Small intestine (tissue), 16 donors: ENCODE measurements at places on chromosomes 3 and 15.
A peak's percentile ranks its signal among the peaks of the same experiment; 100 is the strongest.

GRCh38 chr15:89143503-89144162 is 55.4 kb downstream of the ABHD2 start:
- no peak for DNase-seq

- peak; percentile 67 for DNase-seq
Observed at GRCh38 chr3:32175607-32176197, 62.8 kb upstream of the CMTM8 start.

GRCh38 chr3:56421205-56421604 is 47.1 kb downstream of the ERC2 start:
- DNase-seq, result no peak

- no peak for DNase-seq
Observed at GRCh38 chr3:192864941-192865340, 52.7 kb downstream of the MB21D2 start.

DNA sequence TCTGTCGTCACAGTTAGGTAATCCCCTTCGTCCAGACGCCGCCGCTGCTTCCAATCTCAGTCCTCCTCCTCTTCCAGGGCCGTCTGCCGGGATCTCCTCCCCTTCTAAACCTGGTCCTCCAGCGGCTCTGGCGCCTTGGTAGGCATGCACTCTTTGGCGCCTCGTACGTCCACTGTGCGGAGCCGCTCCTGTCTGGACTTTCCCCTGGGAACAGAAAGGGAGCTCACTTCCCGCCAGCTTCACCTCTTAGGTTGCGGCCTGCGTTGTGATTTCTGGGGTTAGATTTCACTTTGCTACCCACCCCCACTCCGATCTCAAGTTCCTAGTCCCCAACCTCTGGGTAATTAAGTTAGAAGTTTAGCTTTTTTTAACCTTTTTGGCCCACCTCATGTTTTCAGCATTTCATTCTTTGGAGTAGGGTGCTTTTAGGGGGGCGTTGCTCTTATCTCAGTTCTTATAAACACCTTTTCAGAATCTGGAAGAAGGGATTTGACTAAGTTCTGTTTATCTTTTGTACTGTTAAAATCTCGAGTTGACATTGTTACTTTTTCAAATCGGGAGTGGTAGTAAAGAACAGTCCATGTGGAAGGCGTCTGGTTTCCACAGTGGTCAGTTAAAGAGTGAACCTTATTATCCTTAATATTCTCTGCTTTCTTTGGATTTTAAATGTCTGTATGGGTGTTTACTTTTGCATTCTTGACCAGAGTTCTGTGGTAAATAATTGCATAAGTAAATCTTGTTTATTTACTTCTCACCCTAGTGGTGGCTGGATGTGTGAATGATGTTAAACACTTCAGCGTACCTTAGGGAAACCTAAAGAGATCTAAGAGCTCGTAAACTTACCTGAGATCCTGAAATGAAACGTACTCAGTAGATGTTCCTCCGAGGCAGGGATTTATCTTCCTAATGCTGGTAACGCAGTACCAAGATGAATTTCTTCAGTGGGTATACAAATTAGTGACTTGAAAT is 611 bp downstream of the CTDSPL2 start:
- DNase-seq, result peak; percentile 87

GRCh38 chr3:167653760-167654159 is at the start of gene WDR49:
TSS of gene WDR49 (minus strand) at chr3:167653942. CDS start at chr3:167653425, 517 bp downstream.
- DNase-seq, result peak; percentile 63

DNA sequence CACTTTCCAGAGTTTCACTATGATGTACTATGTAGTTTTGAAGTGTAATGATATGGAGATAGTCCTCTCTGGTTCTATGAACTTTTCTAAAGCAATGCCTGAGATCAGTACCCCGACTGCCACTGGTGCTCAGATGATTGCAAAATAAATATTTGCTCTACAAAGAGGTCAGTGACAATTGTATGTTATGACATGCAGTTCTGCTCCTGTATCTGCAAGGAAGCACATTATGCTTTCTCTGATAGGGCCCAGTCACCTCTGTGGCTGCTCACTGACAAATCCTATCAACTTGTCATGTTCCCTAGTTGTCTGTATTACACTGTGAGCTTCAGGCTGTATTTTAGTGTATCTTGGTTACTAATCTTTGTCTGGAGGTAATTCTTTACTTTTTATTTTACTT is 362.6 kb downstream of the ROBO1 start:
- no peak for DNase-seq
